ENCODE measurements at places on chromosomes 16 and 17.

DNA sequence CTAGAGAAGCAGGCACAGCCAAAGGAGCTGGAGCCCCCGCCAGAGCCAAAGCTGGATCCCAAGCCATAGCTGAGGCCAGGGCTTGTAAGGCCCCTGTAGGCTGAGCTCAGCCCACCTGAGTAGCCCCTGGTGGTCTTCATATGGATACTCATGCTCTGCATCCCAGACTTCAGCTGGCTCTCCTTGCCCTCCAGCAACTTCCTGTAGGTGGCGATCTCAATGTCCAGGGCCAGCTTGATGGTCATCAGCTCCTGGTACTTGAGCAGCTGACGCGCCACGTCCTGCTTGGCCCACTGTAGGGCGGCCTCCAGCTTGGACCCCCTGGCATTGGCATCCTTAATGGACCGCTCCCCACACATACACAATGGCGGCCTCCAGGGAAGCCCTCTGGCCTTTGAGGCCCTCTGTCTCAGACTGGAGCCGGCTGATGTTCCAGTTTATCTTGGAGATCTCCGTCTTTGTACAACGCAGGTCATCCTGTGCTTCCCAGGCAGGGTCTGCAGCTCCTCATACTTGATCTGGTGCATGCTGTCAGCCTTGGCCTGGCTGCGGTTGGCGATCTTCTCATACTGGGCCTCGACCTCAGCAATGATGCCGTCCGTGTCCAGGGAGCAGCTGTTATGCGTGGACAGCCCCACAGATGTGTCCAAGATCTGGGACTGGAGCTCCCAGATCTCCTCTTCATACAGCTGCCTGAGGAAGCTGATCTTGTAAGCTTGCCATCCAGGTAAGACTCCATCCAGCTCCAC, 28.9 kb downstream of the IKZF3 start:
- no peaks in the 10 kb centered on the region for H3K36me3 ChIP-seq
- H3K4me3 ChIP-seq = no peak overlapping the region
- DNase-seq = no peak
- H3K4me1 ChIP-seq = no peaks in the 10 kb centered on the region

DNA sequence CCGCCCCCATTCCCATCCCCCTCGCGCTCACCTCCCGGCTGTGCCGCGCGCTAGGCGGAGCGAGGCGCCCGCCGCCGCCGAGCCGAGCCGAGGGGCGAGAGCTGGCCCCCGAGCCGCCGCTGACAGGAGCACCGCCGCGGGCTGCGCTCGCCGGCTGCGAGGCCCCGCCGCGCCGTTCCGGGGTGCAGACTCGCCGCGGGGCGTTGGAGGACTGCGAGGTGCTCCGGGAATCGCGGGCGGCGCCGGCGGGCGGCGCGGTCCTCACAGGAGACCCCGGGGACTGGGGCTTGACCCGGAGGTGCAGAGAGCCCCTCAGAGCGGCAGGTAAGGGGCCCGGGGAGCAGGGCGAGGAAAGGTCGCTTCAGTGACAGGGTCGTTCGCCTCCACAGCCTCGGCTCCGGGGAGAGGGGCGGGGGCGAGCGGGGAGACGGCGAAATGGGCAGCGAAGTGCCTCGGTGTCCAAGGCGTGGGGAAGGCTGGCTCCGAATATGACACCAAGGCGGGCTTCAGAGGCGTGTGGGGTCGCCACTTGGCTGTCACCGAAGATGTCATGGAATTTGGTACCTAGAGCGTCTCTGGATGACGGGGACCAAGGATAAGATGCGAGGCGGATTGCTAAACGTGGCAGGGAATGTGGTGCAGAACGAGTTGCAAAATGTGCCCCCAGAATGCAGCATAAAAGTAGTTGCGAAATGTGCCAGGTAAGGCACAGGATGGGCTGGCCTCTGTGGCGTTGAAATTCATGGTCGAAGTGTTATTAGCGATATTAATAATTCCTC, 580 bp downstream of the TANC2 start:
- DNase-seq = no peak
- H3K36me3 ChIP-seq = peaks cover 5% of the 10 kb centered on the region
- H3K4me3 ChIP-seq = peak overlapping the region; percentile 93
- H3K4me1 ChIP-seq = peaks cover 8% of the 10 kb centered on the region
- peak overlapping the region; percentile 98 for H3K27ac ChIP-seq

- H3K27ac ChIP-seq = no peak overlapping the region
- no peaks in the 10 kb centered on the region for H3K27me3 ChIP-seq
- H3K36me3 ChIP-seq = no peaks in the 10 kb centered on the region
- H3K4me3 ChIP-seq = no peak overlapping the region
These were observed 24.4 kb upstream of the GPT2 start for GRCh38 chr16:46859719-46860152.

DNA sequence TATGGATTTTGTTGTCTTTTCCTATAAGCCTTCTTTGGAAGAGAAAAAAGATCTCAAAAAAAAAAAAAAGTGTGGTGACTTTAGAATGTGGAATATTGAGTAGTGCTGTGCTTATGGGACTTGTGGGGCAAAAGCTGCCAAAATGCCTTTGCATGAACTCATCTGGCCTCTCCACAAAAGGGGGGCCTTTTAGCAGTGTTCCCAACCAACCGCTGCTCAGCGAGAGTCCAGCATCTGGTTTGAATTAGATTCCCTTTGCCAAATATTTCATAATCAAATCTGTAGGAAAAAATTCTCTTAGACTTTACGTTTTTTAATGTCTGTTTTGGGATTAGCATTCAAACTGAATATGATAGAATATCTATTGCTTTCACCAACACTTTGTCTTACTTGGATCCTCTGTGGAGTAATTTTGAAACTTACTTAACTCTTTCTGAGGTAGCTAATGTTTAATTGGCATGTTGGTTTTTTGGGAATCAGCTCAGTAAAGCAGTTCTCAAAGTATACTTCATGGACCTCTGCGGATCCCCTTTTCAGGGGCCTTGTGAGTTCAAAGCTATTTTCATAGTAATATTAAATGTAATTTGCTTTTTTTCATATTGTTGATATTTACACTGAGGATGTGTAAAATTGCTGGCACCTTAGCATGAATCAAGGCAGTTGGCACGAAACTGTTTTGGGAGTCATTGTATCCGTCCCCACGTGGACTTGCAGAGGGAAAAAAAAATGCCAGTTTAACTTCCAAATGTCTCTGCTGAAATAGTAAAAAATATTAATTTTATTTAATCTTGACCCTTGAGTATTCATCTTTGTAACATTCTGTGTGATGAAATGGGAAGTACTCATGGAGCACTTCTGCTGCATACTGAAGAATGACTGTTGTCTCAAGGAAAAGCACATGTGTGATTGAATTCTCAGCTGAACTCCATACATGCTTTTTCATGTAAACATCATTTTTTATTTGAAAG, 34.7 kb upstream of the VPS4A start:
- no peaks in the 10 kb centered on the region for H3K4me1 ChIP-seq
- H3K36me3 ChIP-seq = peaks cover 2% of the 10 kb centered on the region
- DNase-seq = no peak
- H3K27ac ChIP-seq = no peak overlapping the region
- H3K27me3 ChIP-seq = no peaks in the 10 kb centered on the region

DNA sequence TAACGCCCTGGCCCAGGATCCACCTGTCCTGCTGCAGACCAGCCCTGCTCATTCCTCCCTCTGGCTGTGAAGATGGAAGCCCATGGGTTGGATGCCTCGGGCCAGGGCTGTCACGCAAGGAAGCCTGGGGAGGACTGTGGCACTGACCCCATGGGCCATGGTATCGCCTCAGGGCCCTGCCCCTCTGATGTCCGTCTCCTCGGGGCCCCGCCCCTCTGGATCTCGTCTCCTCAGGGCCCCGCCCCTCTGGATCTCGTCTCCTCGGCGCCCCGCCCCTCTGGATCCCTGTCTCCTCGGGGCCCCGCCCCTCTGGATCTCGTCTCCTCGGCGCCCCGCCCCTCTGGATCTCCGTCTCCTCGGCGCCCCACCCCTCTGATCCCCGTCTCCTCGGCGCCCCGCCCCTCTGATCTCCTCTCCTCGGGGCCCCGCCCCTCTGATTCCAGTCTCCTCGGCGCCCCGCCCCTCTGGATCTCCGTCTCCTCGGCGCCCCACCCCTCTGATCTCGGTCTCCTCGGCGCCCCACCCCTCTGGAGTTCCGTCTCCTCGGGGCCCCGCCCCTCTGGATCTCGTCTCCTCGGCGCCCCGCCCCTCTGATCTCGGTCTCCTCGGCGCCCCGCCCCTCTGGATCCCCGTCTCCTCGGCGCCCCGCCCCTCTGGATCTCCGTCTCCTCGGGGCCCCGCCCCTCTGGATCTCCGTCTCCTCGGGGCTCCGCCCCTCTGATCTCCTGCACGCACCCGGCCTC, 24.0 kb downstream of the METRNL start:
- H3K36me3 ChIP-seq = no peaks in the 10 kb centered on the region
- peak; percentile 36 for DNase-seq
- H3K4me3 ChIP-seq = no peak overlapping the region
- no peaks in the 10 kb centered on the region for H3K27me3 ChIP-seq
- no peak overlapping the region for H3K27ac ChIP-seq
